ENCODE measurements at places on chromosomes 1 and 21. TPM values are rescaled to one million over a fixed set of nuclear protein-coding genes. Genes with fewer than 3 reads are reported as not detected.

DNA sequence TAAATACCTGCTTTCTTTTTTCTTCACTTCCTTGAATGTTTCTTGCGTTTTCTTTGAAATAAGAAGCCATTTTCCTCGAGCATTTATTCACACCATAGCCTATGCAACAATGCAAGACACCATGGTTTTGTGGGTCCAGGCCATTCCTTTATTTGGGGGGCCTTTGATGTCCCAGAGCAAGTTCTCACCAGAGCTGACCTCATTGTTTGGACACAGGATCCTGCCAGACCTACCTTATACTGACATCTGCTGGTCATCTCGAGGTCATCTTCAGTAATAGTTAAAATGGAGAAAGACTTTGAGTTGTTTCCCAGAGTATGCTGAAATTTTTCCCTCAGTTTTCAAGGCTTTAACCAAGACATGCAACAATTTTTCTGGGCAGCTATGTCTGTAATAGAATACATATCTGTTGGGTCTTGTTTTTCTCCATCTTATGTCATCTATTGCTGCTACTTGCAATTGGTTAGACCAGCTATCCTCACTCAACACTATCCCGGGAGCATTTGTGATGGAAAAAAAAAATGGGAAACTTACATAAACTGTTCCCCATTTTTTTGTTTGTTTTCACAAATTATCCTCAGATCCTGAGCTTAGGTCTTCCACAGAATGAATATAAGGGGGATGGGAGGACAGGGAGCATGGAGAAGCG is 34.0 kb upstream of the BACE2 start:
- H3K4me3 ChIP-seq, result no peak overlapping the region
- no peak for DNase-seq
- no peak overlapping the region for H3K27ac ChIP-seq
- no peaks in the 10 kb centered on the region for H3K36me3 ChIP-seq

- no peak overlapping the region for H3K27ac ChIP-seq
- H3K36me3 ChIP-seq, result no peaks in the 10 kb centered on the region
- no peak for DNase-seq
- no peaks in the 10 kb centered on the region for H3K4me1 ChIP-seq
- H3K27me3 ChIP-seq, result peaks cover 26% of the 10 kb centered on the region
Measured at GRCh38 chr1:204065174-204065985, 7.5 kb upstream of the SOX13 start.

GRCh38 chr1:230414694-230415093 is 11.4 kb downstream of the PGBD5 start:
- no peaks in the 10 kb centered on the region for H3K4me1 ChIP-seq
- no peak overlapping the region for H3K27ac ChIP-seq
- peaks cover 3% of the 10 kb centered on the region for H3K27me3 ChIP-seq
- no peak overlapping the region for H3K4me3 ChIP-seq

SLAMF8 gene
- 0.69 TPM for total RNA-seq

GRCh38 chr1:77068013-77068412 is 151.2 kb downstream of the PIGK start:
- no peak for DNase-seq
- H3K4me1 ChIP-seq, result no peaks in the 10 kb centered on the region
- no peak overlapping the region for H3K27ac ChIP-seq
- no peaks in the 10 kb centered on the region for H3K36me3 ChIP-seq
- no peak overlapping the region for H3K4me3 ChIP-seq

DNA sequence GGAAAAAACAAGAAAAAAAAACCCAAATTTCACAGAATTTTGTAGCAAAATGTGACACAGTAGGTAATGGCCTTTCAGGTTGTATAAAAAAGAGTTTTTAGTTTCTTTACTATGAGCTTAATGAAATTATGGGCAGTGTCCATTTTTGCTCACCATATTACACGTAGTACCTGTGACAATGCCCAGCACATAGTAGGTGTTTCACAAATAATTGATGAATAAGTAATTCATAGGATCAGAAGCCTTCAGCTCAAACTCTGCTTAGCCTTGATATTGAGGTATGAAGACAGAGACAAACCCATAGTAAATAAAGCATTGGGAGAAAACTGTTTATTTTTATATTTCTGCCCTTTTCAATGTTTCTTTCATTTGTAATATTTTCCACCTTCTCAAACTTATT is 97.2 kb downstream of the LHX9 start:
- H3K27ac ChIP-seq, result no peak overlapping the region
- no peak overlapping the region for H3K4me3 ChIP-seq
- no peak for DNase-seq
- H3K27me3 ChIP-seq, result peaks cover 12% of the 10 kb centered on the region

Data from activated T-helper 1 cell treated with anti-CD3 and anti-CD28 coated beads, Interleukin-12 subunit alpha, Interleukin-12 subunit beta, Interleukin-2, Interleukin-4 antibody, amounts not matched to agents 30 ng/mL and 10 ng/mL and 1 ng/mL, durations not matched to agents 14 hours and 24 hours and 36 hours (primary cell).